ENCODE measurements at places on chromosomes 6 and 20.

- DNase-seq, result no peak
Observed at GRCh38 chr6:2600363-2600762, 150.4 kb downstream of the MYLK4 start.

- DNase-seq, result peak; percentile 40
Observed at GRCh38 chr6:137353346-137353745, 134.2 kb upstream of the IFNGR1 start.

DNA sequence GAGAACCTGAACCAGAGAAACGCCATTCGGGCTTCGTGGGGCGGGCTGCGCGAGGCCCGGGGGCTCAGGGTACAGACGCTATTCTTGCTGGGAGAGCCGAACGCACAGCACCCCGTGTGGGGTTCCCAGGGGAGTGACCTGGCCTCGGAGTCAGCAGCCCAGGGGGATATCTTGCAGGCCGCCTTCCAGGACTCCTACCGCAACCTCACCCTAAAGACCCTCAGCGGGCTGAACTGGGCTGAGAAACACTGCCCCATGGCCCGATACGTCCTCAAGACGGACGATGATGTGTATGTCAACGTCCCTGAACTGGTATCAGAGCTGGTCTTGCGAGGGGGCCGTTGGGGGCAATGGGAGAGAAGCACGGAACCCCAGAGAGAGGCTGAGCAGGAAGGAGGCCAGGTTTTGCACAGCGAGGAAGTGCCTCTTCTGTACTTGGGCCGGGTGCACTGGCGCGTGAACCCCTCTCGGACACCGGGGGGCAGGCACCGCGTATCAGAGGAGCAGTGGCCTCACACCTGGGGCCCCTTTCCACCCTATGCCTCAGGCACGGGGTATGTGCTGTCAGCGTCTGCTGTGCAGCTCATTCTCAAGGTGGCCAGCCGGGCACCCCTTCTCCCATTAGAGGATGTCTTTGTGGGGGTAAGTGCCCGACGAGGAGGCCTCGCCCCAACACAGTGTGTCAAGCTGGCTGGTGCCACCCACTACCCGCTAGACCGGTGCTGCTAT lies 904 bp downstream of the B3GALT4 start:
- peak; percentile 20 for DNase-seq

- no peak for DNase-seq
Observed at GRCh38 chr20:3047486-3048419, 1.9 kb downstream of the MRPS26 start.

GRCh38 chr6:125550892-125551291 lies 198.5 kb upstream of the HEY2 start:
- DNase-seq, result peak; percentile 56

DNA sequence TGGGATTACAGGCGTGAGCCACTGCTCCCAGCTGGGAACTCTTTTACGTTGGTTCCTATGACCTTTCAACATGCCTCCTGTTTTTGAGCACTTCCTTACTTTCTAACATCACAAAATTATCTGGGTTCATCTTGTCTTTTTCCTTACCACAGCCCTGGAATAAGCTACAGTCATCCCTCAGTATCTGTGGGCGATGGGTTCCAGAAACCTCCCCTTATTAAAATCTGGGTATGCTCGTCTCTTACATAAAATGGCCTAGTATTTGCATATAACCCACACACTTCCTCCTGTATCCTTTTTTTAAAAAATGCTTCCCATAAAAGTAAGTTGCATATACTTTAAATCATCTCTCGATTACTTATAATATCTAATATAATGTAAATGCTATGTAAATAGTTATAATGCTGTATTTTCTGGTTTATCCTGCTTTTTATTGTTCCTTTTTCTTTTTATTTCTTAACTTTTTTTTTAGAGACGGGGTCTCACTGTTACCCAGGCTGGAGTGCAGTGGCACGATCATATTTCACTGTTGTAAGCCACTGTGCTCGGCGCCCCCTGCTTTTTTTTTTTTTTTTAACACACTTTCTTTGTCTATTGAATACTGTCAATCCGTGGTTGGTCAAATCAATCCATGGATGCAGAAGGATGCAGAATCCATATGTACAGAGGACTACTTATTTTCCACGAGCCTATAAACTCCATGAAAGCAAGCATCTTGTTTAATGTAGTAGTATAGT lies 9.2 kb downstream of the RPF2 start:
- no peak for DNase-seq

DNA sequence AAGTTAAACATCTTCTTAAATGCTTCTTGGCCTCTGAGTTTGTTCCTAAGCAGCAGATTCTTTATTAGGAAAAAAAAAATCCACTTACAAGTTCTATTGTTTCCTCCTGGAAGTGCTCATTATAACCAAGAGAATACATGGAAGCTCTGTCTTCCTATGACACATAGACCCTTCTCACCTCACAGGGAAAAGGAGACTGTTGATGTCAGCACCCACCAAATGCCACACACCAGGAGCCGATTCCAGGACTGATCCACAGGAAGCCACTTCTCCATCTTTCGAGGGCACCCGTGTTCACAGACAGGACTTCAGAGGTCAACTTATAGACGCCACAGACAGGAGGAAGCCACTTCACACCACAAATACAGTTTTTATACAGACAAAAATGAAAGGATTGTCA lies 13.4 kb upstream of the BNIP5 start:
- DNase-seq, result peak; percentile 95

DNA sequence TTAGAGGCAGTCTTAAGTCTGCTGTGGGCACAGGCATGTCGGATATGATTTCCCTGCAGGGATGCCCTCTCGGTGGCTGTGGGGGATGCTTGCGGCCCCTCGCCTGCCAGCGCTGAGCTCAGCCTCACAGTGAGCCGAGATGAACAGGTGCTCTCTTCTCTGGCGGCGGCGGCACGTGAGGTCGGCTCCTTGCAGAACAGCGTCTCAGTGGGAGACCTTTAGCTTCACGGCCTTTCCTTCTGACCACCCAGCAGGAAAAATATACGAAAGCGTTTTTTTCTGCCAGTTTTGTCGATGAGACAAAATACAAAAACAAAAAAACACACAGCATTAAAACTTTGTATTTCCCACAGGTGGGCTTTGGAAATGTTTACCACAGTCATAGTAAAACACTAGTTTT lies 23.6 kb downstream of the FOXA2 start:
- no peak for DNase-seq

GRCh38 chr6:18185624-18186023 lies 30.4 kb downstream of the KDM1B start:
- DNase-seq, result peak; percentile 14

DNA sequence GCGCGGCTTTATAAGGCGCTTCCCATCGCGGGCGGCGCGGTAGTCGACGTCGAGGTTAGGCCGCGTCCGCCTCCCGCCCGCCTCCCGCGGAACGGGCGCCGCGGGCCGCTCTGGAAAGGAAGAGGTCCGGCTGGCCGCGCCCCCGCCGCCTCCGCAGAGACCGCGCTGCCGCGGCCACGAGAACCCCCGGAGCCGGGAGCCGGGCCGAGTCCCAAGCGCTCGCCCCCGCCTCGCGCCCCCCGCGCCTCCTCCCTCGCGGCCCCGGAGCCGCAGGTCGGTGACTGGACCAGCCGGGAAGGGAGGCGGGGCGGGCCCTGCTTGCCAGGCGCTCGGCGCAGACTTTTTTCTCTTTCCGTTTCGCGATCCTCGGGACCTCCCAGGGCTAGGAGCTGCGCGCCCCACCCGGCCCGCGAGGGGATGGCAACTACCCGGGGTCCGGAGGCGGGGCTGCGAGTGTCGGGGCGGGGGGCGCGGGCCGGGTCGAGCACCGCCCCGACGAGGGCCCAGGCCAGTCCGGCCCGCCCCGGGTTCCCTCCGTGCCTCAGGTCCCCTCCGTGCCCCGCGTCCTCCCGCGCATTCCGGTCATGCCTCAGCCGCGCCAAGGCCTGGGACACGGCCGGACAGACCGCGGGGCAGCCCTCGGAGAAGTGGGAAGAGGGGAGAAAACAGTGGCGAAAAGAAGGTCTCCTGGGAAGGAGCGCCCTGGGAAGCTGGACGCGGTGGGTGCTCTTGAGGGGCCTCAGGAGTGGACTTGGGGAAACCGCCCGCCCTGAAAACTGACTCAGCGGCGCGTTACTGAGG lies 417 bp upstream of the PXDC1 start:
- peak; percentile 96 for DNase-seq
